ENCODE measurements at places on chromosomes 6 and 20.

DNA sequence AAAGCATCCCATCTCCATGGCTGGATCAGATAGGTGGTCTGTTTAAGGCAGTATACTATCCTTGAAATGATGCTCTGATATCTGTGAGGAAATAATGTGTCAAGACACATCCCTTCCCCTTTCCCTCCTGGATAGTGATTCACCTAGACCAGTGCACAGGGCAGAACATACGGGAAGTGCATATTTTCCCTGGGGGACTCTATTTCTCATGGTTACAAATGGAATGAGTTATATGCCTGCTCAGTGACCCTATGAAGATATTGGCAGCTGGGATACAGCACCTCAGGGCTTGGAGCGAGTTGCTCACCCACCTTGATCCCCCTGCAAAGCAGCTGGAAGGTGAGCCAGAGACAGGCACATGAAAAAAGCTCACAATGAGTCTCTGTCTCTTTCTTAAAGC lies 67.5 kb upstream of the PRL start:
- no peak overlapping the region for H3K4me3 ChIP-seq
- H3K4me1 ChIP-seq, result no peaks in the 10 kb centered on the region
- no peaks in the 10 kb centered on the region for H3K27me3 ChIP-seq
- H3K36me3 ChIP-seq, result no peaks in the 10 kb centered on the region
- no peak overlapping the region for H3K27ac ChIP-seq

DNA sequence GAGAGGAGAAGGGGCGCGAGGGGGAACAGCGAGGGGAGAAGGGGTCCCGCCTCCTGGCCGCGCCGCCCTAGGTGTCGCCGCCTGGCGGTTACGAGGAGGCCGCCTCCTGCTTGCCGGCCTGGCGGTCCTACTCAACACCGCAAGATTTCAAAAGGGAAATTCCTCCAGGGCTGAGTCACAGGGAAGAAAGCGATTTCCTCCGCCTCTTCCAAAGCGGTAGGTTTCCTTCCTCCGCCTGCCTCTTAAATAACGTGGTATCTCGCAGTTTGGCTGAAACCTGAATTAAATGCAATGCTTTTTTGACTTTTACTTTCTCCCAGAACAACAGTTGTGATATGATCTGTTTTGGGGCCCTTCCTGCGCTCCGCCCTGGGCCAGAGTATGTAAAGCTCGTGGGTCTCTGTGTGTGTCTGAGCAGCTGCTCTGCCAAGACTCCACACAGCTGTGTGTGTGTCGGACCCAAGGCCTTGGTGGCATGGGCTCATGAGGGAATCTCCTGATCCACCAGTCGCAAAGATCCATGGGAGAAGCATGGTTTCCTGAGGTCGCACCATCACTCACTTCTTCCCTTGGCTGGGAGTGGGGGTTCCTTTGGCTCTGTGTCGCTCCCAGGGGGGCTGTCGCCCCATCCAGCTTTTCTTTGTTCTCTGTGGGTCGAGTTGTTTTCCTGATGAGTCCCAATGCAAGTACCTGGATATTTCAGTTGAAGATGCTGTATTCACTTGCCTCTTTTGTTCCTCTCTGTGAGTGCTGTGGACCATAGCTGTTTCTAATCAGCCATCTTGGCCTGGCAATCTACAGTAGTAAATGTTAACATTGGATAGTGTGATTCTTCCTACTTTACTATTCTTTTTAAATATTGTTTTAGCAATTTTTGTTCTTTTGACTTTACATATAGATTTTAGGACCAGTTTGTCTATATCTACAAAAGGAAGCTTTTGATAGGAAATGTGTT lies 31.6 kb upstream of the NOTCH4 start:
- H3K27ac ChIP-seq, result peak overlapping the region; percentile 76
- peaks cover 29% of the 10 kb centered on the region for H3K4me1 ChIP-seq
- peak; percentile 45 for DNase-seq
- no peaks in the 10 kb centered on the region for H3K36me3 ChIP-seq

- no peaks in the 10 kb centered on the region for H3K4me1 ChIP-seq
- peaks cover 16% of the 10 kb centered on the region for H3K27me3 ChIP-seq
- H3K4me3 ChIP-seq, result no peak overlapping the region
- DNase-seq, result no peak
Observed at GRCh38 chr6:125623085-125623484, 126.3 kb upstream of the HEY2 start.

DNA sequence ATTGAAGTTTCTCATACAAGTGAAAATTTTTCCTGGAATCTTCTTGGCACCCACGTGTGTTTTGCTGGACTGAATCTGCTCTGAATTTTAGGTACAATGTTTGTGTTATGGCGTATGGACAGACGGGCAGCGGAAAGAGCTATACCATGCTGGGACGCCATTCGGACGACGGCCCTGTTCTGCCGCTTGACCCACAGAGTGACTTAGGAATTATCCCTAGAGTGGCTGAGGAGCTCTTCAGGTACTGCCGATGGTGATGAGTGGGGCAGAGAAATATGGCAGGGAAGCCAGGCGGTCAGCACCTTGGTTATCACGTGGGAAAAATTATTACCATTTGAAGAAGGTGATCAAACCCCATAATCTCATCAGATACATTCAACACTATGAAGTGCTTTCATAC lies 36.3 kb downstream of the KIF25 start:
- H3K36me3 ChIP-seq, result peaks cover 22% of the 10 kb centered on the region
- H3K4me1 ChIP-seq, result peaks cover 4% of the 10 kb centered on the region
- H3K4me3 ChIP-seq, result no peak overlapping the region
- no peak for DNase-seq
- peaks cover 40% of the 10 kb centered on the region for H3K27me3 ChIP-seq

- no peak overlapping the region for H3K4me3 ChIP-seq
- H3K4me1 ChIP-seq, result peaks cover 2% of the 10 kb centered on the region
- H3K27ac ChIP-seq, result no peak overlapping the region
- no peak for DNase-seq
Observed at GRCh38 chr6:152642578-152643375, 5.6 kb upstream of the SYNE1 start.

DNA sequence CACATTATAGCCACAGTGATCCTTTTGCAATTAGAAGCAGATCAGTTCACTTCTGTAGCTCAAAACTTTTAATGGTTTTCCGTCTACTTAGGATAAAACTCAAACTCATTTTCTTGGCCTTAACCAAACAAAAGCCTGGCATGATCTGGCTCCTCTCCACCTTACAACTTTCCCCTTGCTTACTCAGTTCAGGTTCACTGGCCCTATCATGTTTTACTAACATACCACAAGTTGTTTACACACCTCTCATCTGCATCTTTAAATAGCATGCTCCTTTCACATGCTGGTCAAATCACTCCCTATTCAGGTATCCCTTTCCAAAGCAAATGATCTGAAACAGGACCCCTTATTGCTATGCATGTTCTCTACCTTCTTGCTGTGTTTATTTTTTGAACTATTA lies 191.4 kb upstream of the FAM83B start:
- no peak overlapping the region for H3K27ac ChIP-seq
- no peaks in the 10 kb centered on the region for H3K4me1 ChIP-seq
- no peaks in the 10 kb centered on the region for H3K36me3 ChIP-seq
- no peak overlapping the region for H3K4me3 ChIP-seq
- no peak for DNase-seq

DNA sequence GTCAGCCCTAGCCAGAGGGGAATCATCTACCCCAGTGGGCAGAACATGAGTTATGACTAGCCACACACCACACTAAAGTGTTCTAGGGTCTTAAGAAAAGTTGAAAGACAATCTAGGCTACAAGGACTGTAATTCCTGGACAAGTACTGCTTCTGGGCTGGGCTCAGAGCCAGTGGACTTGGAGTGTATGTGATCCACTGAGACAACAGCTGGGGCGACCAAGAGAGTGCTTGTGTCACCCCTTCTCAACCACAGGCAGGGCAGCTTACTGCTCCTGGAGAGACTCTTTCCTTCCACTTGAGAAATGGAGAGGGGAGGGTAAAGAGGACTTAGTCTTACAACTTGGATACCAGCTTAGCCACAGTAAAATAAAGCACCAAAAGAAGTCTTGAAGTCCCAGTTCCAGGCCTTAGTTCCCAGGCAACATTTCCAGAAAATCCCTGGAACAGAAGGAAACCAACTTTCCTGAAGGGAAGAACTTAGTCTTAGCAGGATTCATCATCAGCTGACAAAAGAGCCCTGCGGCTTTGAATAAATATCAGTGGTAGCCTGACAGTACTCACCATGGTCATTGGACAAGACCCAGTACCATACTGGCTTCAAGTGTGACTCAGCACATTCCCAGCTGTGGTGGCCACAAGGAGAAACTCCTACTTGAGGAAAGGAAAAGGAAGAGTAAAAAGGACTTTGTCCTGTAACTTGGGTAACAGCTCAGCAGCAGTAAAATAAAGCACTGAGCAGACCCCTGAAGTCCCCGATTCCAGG lies 355.1 kb upstream of the ADGRB3 start:
- H3K27ac ChIP-seq, result no peak overlapping the region
- H3K27me3 ChIP-seq, result no peaks in the 10 kb centered on the region
- DNase-seq, result no peak
- no peak overlapping the region for H3K4me3 ChIP-seq

GRCh38 chr6:168193816-168194721 lies 115.1 kb upstream of the FRMD1 start:
- H3K27me3 ChIP-seq, result no peaks in the 10 kb centered on the region
- H3K4me3 ChIP-seq, result no peak overlapping the region
- no peaks in the 10 kb centered on the region for H3K36me3 ChIP-seq
- DNase-seq, result no peak
- no peaks in the 10 kb centered on the region for H3K4me1 ChIP-seq

- no peaks in the 10 kb centered on the region for H3K36me3 ChIP-seq
- peaks cover 33% of the 10 kb centered on the region for H3K27me3 ChIP-seq
- no peak overlapping the region for H3K27ac ChIP-seq
- no peak for DNase-seq
Observed at GRCh38 chr6:33895296-33895695, 91.5 kb upstream of the MLN start.

GRCh38 chr20:50267041-50267865 lies 76.6 kb downstream of the CEBPB start:
- no peaks in the 10 kb centered on the region for H3K36me3 ChIP-seq
- H3K27ac ChIP-seq, result no peak overlapping the region
- H3K4me3 ChIP-seq, result no peak overlapping the region
- no peak for DNase-seq

- no peaks in the 10 kb centered on the region for H3K36me3 ChIP-seq
- DNase-seq, result no peak
- H3K4me3 ChIP-seq, result no peak overlapping the region
- H3K4me1 ChIP-seq, result no peaks in the 10 kb centered on the region
- no peak overlapping the region for H3K27ac ChIP-seq
- H3K27me3 ChIP-seq, result peaks cover 26% of the 10 kb centered on the region
Observed at GRCh38 chr6:125611573-125612344, 137.7 kb upstream of the HEY2 start.

GRCh38 chr20:44282192-44282591 lies 28.8 kb downstream of the FITM2 start:
- DNase-seq, result no peak
- H3K27ac ChIP-seq, result no peak overlapping the region
- peaks cover 6% of the 10 kb centered on the region for H3K4me1 ChIP-seq
- H3K27me3 ChIP-seq, result no peaks in the 10 kb centered on the region

Data from naive B cell (primary cell).